SJCRH30 (cell line): ENCODE measurements at places on chromosomes 5 and 9. TPM values are rescaled to one million over a fixed set of nuclear protein-coding genes. Genes with fewer than 3 reads are reported as not detected.

Gene CDO1
- total RNA-seq = 0.23 TPM in 1 of 2 replicates, not detected in the other

DNA sequence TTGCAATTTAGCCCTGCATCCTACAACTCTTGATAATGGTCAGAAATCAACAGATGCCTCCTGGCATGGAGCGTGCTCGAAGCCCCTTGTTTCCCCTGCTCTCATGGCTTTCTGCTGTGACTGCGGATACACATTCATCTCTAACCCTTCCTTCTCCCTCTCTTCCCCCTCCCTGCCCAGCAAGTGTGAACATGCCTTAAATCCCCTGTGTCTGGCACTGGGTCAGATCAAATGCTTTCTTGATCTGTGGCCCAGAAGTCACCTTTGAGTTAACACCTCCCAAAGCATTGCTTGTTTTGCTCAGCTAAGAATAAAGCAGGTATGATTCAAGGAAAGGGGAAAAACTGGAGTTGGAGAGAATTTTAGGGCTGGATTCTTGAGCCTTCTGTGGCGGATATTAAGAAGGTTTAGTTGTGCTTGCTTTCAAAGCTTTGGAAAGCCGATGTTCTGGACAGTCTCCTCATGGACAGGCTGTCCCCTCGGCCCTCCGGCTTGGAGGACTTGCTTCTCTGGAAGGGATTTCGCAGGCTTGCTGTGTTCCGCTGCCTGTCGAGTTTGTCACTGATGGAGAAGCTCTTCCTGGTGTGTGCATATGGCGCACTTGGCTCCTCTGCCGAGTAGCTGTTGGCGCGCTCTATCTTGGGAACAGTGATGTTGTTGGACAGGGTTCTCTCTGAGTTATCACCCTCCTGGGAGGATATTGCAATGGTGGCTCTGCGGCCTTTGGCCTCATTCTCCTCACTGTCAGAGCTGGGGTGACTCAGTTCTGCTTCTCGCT, 121.3 kb upstream of the KLF9 start:
- DNase-seq = no peak
- H3K27ac ChIP-seq = no peak overlapping the region
- no peak overlapping the region for H3K4me3 ChIP-seq
- peaks cover 8% of the 10 kb centered on the region; the same call in 1 of the 2 replicates for H3K4me1 ChIP-seq
- no peaks in the 10 kb centered on the region for H3K27me3 ChIP-seq
- H3K36me3 ChIP-seq = no peaks in the 10 kb centered on the region

DNA sequence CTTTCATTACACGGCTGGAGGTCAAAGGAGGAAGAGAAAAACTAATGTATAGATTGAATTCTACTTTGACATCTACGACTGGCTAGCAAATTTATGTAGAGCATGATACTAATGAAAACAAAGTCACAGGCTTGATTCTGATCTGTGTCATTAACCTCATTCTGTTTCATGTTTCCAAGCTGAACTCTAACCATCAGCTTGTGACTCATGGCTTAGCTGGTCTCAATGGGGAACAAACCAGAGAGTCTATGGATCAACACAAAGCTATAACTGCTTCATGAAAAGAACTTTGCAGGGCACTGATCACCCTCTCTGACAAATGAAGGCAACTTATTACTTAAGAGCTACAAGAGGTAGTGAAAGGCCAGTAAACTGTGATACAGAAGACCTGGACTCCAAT, 23.6 kb upstream of the PDE4D start:
- no peak overlapping the region for H3K4me3 ChIP-seq
- H3K27ac ChIP-seq = no peak overlapping the region
- DNase-seq = no peak
- H3K27me3 ChIP-seq = peaks cover 3% of the 10 kb centered on the region; the same call in 1 of the 2 replicates
- no peaks in the 10 kb centered on the region for H3K36me3 ChIP-seq

Gene CSF2
- total RNA-seq = not detected in 2 replicates

DNA sequence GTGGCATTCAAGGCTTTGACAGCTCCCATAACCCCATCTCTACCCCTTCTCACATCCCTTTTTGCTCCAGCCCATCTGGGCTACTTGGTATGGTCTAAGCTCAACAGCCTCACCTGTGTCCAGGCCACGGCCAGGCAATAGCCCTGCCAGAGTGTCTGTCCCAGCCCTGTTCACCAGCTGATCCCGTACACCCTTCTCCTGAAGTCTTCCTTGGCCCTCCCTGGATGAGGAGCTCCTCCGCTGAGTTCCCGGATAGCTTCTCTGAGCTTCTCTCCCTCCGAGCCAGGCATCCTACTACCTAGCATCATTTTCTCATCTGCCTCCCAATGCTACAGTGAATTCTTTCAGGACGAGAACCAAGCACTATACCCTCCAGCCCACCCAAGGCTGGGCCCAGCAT, 208.2 kb downstream of the DAB2IP start:
- DNase-seq = no peak
- H3K4me1 ChIP-seq = peaks cover 11% of the 10 kb centered on the region
- no peaks in the 10 kb centered on the region for H3K27me3 ChIP-seq
- no peaks in the 10 kb centered on the region for H3K36me3 ChIP-seq
- no peak overlapping the region for H3K4me3 ChIP-seq

Gene IRX2
- total RNA-seq = 6.1 and 6.4 TPM in 2 replicates

Gene BTNL3
- total RNA-seq = not detected in 2 replicates

DNA sequence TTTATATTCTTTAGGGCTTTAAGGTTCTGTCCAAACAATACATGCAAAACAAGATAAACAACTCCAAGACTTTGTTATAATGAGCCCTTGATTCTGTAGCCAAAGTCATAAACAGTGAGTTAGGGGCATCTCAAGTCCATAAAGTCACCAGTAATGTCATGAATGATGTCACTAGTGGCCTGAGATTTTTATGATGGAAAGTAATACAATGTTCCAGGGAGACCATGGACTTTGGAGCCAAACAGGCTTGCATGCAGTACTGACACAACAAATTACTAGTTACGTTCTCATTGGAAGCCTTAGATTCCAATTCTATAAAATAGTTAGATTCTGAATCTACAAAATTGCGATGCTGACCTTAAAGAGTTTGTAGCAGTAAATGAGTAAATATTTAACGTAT, 280.0 kb downstream of the HINT1 start:
- H3K27ac ChIP-seq = no peak overlapping the region
- no peaks in the 10 kb centered on the region for H3K27me3 ChIP-seq
- H3K36me3 ChIP-seq = no peaks in the 10 kb centered on the region
- no peaks in the 10 kb centered on the region for H3K4me1 ChIP-seq
- DNase-seq = no peak

DNA sequence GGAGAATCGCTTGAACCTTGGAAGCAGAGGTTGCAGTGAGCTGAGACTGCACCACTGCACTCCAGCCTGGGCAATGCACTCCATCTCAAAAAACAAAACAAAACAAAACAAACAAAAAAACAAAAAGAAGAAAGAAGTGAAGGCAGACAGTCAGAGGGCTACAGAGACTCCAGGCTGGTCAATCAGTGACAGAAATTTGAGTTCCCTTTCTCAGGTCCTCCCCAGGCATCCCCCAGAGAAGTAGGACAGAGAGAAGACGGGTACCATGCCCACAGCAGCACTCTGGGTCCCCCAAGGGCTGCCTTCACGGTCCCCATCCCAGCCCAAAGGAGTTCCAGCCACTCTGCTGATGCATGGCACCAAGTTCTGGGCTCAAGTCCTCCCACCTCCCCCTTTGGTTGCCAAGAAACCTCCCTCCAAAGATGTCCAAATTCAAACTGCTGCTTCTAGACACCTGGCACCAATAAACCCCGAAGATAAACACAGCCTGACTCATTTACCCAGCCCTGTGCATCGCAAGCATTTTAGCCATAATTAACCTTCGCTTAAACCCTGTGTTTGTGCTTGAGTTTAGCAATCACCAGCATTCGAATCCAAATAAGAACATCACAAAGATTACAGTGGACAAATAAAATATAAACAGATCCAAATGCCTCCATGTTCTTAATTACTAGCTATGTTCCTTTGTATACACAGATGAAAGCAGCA, 24.0 kb downstream of the SEMA4D start:
- H3K4me3 ChIP-seq = no peak overlapping the region
- H3K27me3 ChIP-seq = no peaks in the 10 kb centered on the region
- H3K27ac ChIP-seq = no peak overlapping the region
- H3K4me1 ChIP-seq = no peaks in the 10 kb centered on the region

GRCh38 chr9:121573717-121574485, 74.3 kb upstream of the GGTA1 start:
- DNase-seq = no peak
- peaks cover 11% of the 10 kb centered on the region for H3K4me1 ChIP-seq
- H3K4me3 ChIP-seq = no peak overlapping the region
- H3K27ac ChIP-seq = no peak overlapping the region
- no peaks in the 10 kb centered on the region for H3K36me3 ChIP-seq

Gene KIF27
- total RNA-seq = 2.0 and 3.9 TPM in 2 replicates

Gene GAS1
- total RNA-seq = 319 and 336 TPM in 2 replicates

DNA sequence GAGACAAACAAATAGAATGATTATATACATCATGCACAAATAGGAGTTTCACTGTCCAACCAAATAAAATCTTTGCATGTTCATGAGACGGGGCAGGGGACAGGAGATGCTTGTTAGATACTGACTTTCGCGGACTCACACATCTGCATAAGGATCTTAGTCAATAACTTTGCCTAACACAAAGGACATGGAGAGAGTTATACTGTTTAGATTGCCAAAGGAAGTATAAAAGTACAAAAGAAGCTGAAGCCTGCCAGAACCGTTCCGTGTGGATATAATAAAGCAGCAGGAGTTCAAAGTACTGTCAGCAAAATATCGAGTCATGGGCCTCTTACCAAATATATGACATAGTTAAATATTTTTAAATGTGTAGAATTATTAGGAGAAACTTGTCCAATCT, 1148.4 kb downstream of the EFNA5 start:
- no peaks in the 10 kb centered on the region for H3K4me1 ChIP-seq
- no peaks in the 10 kb centered on the region for H3K27me3 ChIP-seq
- no peak for DNase-seq

Gene ZDHHC11B
- 0.22 TPM in 1 of 2 replicates, not detected in the other for total RNA-seq

DNA sequence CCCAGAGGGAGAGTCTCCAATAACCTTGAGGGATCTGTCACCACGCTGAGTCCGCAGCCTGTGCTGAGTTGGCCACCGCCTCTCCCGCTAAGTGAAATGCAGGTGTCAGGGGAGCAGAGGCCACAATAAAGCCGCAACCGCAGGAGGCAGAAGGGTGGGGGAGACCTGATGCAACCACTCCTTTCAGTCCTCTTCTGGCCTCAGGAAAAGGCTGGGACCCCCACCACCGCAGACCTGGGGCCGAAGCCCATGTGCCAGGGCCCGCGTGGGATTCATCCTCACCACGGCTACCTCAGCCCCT, 576 bp downstream of the MAP1B start:
- peak overlapping the region; percentile 6; the same call in 1 of the 2 replicates for H3K27ac ChIP-seq
- DNase-seq = peak; percentile 31
- H3K27me3 ChIP-seq = no peaks in the 10 kb centered on the region
- no peaks in the 10 kb centered on the region for H3K36me3 ChIP-seq
- peak overlapping the region; percentile 68 for H3K4me3 ChIP-seq

DNA sequence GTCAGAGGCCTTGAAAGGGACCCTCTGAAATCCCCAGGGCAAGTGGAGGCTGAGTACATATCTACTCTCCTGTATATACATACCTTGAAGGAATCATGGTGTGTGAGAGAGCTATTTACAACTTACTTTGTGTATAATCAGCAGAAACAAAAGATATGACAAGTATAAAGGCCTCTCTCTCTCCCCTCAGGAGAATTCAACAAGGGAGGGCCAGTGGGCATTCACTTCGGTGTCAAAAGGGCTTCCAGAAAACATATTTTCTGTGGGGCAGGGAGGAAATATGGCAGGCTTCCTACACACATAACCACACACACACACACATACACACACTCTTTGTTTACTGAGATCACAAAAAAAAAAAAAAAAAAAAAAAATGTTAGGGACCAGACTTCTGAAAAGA, 181.7 kb downstream of the BNC2 start:
- no peak overlapping the region for H3K4me3 ChIP-seq
- no peaks in the 10 kb centered on the region for H3K27me3 ChIP-seq
- 0 out of 2 replicates have a peak, but pooled peaks cover 11% of the 10 kb centered on the region for H3K36me3 ChIP-seq
- no peak overlapping the region for H3K27ac ChIP-seq
- peaks cover 4% of the 10 kb centered on the region; the same call in 1 of the 2 replicates for H3K4me1 ChIP-seq
- no peak for DNase-seq

- peaks cover 24% of the 10 kb centered on the region for H3K4me1 ChIP-seq
- peak; percentile 97 for DNase-seq
- no peaks in the 10 kb centered on the region for H3K36me3 ChIP-seq
- peak overlapping the region; percentile 27 for H3K4me3 ChIP-seq
- peak overlapping the region; percentile 53 for H3K27ac ChIP-seq
Observed at GRCh38 chr5:68565427-68565826, 349.9 kb downstream of the PIK3R1 start.

- H3K4me3 ChIP-seq = no peak overlapping the region
- H3K27ac ChIP-seq = no peak overlapping the region
- DNase-seq = no peak
- H3K36me3 ChIP-seq = no peaks in the 10 kb centered on the region
- no peaks in the 10 kb centered on the region for H3K27me3 ChIP-seq
- H3K4me1 ChIP-seq = peaks cover 18% of the 10 kb centered on the region
Observed at GRCh38 chr9:135022191-135022870, 65.1 kb upstream of the OLFM1 start.

GRCh38 chr5:103434057-103434456, 128.5 kb downstream of the NUDT12 start:
- peaks cover 3% of the 10 kb centered on the region for H3K4me1 ChIP-seq
- H3K27me3 ChIP-seq = no peaks in the 10 kb centered on the region
- no peak overlapping the region for H3K27ac ChIP-seq

Gene SYK
- not detected in 2 replicates for total RNA-seq

GRCh38 chr9:79551586-79551985, 20.2 kb upstream of the TLE4 start:
- no peaks in the 10 kb centered on the region for H3K4me1 ChIP-seq
- no peak overlapping the region for H3K27ac ChIP-seq
- no peaks in the 10 kb centered on the region for H3K27me3 ChIP-seq
- H3K36me3 ChIP-seq = no peaks in the 10 kb centered on the region
- no peak overlapping the region for H3K4me3 ChIP-seq

GRCh38 chr5:158758675-158759074, 341.0 kb downstream of the EBF1 start:
- no peak overlapping the region for H3K4me3 ChIP-seq
- DNase-seq = no peak
- no peaks in the 10 kb centered on the region for H3K27me3 ChIP-seq
- no peaks in the 10 kb centered on the region for H3K4me1 ChIP-seq

Gene CDKN2A
- total RNA-seq = 107 and 128 TPM in 2 replicates

Gene LIX1
- 0.04 and 0.15 TPM in 2 replicates for total RNA-seq
